ENCODE measurements at places on chromosomes 6 and 20. TPM values are rescaled to one million over a fixed set of nuclear protein-coding genes. Genes with fewer than 3 reads are reported as not detected.

Gene CD109
- 0.31 TPM for polyA plus RNA-seq

Gene WFDC10B
- polyA plus RNA-seq: not detected

Gene GTSF1L
- not detected for polyA plus RNA-seq

Gene MUC22
- polyA plus RNA-seq: 0.04 TPM

DNA sequence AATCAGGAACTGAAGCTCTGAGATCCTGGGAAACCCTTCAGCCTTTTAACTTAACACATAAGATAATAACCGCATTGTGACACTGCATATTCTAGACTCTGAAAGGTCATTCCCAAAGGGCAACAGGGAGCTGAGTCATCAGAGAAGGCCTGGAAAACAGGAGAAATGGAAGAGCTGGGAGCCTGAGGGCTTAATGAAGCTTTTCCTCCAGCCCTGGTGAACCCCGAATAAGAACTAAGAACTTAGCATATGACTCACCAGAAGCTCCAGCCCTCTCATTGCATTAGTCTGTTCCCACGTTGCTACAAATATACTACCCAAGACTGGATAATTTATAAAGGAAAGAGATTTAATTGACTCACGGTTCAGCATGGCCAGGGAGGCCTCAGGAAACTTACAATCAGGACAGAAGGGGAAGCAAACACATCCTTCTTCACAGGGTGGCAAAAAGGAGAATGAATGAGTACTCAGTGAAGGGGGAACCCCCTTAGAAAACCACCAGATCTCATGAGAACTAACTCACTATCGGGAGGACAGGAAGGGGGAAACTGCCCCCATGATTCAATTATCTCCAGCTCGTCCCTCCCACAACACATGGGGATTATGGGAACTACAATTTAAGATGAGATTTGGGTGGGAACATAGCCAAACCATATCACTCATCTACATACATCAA lies 648.5 kb downstream of the TFAP2A start:
- no peak for DNase-seq
- no peaks in the 10 kb centered on the region for H3K27me3 ChIP-seq
- H3K27ac ChIP-seq: no peak overlapping the region

GRCh38 chr6:166206066-166206465 lies 38.4 kb upstream of the TBXT start:
- no peak overlapping the region for H3K27ac ChIP-seq
- DNase-seq: no peak
- H3K27me3 ChIP-seq: no peaks in the 10 kb centered on the region
- H3K36me3 ChIP-seq: no peaks in the 10 kb centered on the region
- H3K4me3 ChIP-seq: no peak overlapping the region

DNA sequence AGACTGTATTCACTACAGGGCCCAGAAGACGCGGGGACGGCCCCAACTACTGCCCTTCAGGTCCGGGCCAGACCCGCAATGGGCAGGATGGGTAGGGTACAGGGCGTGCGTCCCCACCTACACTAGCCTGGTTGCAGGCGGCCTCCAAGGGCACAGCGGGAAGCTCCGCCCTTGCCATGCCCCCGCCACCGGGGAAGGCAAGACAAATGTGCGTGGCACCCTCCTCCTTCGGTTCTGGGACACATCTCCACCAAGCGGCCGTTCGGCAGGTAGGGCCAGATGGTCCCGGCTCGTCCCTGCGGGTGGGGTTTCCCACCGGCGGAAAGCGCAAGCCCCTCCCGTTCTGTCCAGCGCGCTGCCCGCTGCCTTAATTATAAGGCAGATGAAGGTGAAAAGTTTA lies 5.6 kb downstream of the NXT1 start:
- peaks cover 18% of the 10 kb centered on the region for H3K36me3 ChIP-seq
- H3K27me3 ChIP-seq: no peaks in the 10 kb centered on the region
- H3K4me1 ChIP-seq: peaks cover 31% of the 10 kb centered on the region
- H3K4me3 ChIP-seq: no peak overlapping the region
- H3K27ac ChIP-seq: no peak overlapping the region

- no peak overlapping the region for H3K4me3 ChIP-seq
Observed at GRCh38 chr6:84976526-84977362, 212.3 kb upstream of the TBX18 start.

GRCh38 chr20:20399531-20400500 lies 31.9 kb downstream of the INSM1 start:
- no peak overlapping the region for H3K4me3 ChIP-seq
- H3K27ac ChIP-seq: no peak overlapping the region
- H3K4me1 ChIP-seq: no peaks in the 10 kb centered on the region
- H3K27me3 ChIP-seq: no peaks in the 10 kb centered on the region
- peaks cover 58% of the 10 kb centered on the region for H3K36me3 ChIP-seq

DNA sequence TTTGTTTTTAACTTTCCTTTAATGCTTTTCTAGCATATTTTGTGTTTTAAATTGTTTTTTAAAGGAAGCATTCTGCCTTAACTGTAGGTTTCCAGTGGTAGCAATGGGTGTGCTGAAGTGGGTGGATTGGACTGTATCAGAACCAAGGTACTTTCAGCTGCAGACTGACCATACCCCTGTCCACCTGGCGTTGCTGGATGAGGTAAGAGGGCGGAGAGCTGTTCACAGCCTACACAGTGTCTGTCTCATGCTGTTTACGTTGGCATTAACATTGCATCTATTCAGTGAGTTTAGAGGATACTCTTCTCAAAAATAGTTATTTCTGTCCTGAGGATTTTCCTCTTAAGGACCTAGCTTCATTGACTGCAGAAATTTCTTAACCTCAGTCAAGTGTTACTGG lies 11.9 kb downstream of the NELFCD start:
- no peak overlapping the region for H3K4me3 ChIP-seq
- peaks cover 7% of the 10 kb centered on the region for H3K36me3 ChIP-seq
- H3K4me1 ChIP-seq: peaks cover 8% of the 10 kb centered on the region
- no peaks in the 10 kb centered on the region for H3K27me3 ChIP-seq

DNA sequence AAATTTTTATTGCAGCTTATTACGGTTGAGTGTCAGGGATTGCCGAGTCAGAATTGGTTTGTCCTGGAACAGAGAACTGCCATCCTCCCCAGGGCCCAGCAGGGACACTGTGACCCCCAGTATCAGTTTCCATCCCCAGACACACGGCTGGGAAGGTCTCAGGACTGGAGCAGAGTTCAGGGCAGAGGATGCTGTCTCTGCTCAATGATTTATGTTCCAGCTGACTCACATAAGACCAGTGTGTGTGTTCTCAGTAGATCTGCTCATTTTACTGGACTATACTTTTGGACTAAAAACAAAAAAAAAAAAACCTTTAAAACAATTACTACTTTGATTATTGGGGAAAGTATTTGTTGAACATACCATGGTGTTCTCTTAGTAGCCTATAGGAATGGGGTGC lies 44.2 kb downstream of the FNDC1 start:
- DNase-seq: no peak
- H3K36me3 ChIP-seq: no peaks in the 10 kb centered on the region
- no peaks in the 10 kb centered on the region for H3K27me3 ChIP-seq
- H3K4me3 ChIP-seq: no peak overlapping the region
- H3K4me1 ChIP-seq: no peaks in the 10 kb centered on the region
- no peak overlapping the region for H3K27ac ChIP-seq

- H3K27me3 ChIP-seq: no peaks in the 10 kb centered on the region
- no peaks in the 10 kb centered on the region for H3K4me1 ChIP-seq
- no peak overlapping the region for H3K4me3 ChIP-seq
- no peak overlapping the region for H3K27ac ChIP-seq
- no peaks in the 10 kb centered on the region for H3K36me3 ChIP-seq
Observed at GRCh38 chr6:51199733-51200260, 381.1 kb downstream of the TFAP2B start.

GRCh38 chr6:42049948-42050296 lies 402 bp upstream of the TAF8 start:
- H3K36me3 ChIP-seq: peaks cover 38% of the 10 kb centered on the region
- peak; percentile 69 for DNase-seq
- H3K4me1 ChIP-seq: peaks cover 40% of the 10 kb centered on the region

DNA sequence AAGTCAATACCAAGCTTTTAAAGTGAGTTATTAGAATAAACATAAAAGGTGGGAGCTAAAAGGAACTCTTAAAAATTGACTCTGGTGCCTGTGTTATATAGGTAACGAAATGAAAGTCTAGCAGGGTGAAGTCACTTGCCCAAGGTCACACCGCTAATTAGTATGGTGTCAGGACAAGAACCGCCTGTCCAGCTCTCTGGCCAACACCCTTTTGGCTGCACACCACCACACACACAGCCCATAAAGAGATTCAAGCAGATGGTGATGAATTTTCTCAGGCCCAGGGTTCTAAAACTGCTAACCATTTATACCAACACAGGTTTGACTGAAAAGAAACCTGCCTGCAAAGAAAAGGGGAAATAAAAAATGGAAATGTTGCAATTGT lies 20.2 kb downstream of the GFOD1 start:
- H3K4me1 ChIP-seq: peaks cover 52% of the 10 kb centered on the region
- DNase-seq: no peak
- no peaks in the 10 kb centered on the region for H3K36me3 ChIP-seq
- no peaks in the 10 kb centered on the region for H3K27me3 ChIP-seq
- peak overlapping the region; percentile 17 for H3K27ac ChIP-seq
- peak overlapping the region; percentile 42 for H3K4me3 ChIP-seq

DNA sequence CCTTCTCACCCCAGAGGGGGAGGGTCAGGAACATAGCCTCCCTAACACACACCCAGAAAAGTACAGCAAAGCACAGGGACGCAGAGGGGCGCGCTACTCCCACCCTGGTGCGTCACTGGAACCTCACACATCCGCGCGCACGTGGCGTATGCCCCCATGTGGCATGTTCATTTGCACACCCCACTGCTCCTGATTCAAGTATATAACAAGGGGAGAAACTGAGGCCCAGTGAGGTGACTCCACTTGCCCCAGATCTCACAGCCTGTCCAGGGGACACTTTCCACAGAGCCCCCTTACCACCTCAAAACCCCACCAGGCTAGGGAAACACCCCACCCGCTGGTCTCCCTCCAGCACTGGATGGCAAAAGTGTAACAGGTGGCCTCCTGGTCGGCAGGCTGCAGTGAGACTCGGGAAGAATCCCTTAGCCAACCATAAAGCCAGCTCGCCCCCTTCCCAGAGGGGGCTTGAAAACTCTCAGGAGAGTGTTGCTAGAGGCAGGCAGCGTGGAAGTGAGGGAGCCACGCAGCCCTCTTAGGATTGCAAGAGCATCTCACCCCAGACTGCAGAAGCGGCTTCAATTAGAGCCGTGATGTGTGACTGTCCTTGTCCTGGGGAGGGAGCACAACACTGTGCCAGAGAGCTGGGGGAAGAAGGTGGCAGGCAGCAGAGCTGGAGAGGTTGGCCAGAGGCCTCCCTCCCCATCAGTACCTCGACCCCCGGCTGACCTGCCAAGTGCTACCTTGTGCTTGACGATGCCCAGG lies at the start of gene GRM4:
TSS of gene GRM4 (minus strand) at position 67 of the 762 bp plus-strand sequence. CDS start 12,591 bp downstream, outside the sequence.
- H3K27ac ChIP-seq: no peak within 1 kb of the TSS
- H3K4me1 ChIP-seq: peaks cover 19% of the 10 kb centered on the region
- peaks cover 33% of the 10 kb centered on the region for H3K27me3 ChIP-seq
- peak; percentile 30 for DNase-seq
- no peaks in the 10 kb centered on the region for H3K36me3 ChIP-seq

DNA sequence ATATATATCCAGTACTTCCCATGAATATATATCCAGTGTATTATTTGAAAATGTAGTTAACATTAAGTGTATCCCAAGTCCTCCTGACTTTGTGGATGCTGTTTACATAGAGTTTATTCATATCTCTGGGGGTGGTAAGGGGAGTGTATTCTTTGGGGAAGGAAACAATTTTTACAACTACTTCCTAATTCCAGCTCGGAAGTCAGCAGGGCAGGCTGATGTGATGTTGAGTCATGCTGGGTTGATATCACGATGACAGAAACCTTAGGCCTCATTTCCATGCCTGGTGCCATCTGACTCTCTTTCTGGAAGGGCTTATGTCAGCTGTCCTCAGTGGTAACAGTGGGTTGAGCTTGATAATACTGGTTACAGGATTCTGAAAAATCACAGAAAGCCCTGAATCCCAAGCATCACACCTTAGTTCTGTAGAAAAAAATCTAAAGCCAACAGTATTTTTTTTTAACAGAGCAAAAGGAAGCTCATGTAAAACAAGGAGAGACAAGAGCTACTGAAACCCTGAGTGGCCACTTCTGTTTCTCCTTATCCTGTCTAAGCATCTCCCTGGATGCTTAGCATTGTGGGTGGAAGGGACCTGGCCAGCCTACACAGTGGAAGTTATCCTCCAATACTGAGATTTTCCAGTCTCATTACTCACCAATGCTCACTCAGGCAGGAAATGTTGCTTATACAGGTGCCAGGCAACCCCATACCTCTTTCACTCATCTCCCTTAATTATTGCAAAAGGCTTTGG lies 75.2 kb upstream of the IYD start:
- DNase-seq: no peak
- H3K36me3 ChIP-seq: no peaks in the 10 kb centered on the region
- no peaks in the 10 kb centered on the region for H3K27me3 ChIP-seq
- H3K27ac ChIP-seq: peak overlapping the region; percentile 68

DNA sequence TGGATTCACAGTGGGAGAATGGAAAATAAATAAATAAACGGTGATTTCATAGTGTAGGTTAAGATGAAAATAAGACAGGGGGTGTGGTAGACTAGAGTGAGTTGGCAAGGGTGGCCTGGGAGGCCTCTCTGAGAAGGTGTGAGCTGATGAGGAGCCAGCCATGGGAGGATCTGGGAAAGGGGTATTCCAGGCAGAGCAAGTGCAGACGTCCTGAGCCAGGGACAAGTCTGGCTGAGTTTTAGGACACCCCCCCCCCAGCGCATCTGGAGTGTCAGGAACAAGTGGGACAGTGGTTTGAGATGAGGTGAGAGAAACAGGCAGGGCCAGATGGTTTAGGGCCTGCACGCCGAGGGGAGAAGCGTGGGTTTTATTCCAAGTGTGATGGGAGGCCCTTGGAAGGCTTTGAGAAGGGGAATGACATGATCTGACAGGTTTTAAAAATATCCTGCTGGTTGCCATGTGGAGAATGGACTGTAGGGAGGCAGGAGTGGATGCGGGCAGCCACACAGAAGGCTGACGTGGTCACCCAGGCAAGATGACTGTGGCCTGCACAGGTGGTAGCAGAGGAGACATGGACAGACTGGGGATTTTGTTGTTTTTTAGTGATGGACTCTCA lies 21.1 kb upstream of the CCM2L start:
- H3K27me3 ChIP-seq: no peaks in the 10 kb centered on the region
- no peak for DNase-seq
- no peak overlapping the region for H3K27ac ChIP-seq
- H3K4me1 ChIP-seq: no peaks in the 10 kb centered on the region

DNA sequence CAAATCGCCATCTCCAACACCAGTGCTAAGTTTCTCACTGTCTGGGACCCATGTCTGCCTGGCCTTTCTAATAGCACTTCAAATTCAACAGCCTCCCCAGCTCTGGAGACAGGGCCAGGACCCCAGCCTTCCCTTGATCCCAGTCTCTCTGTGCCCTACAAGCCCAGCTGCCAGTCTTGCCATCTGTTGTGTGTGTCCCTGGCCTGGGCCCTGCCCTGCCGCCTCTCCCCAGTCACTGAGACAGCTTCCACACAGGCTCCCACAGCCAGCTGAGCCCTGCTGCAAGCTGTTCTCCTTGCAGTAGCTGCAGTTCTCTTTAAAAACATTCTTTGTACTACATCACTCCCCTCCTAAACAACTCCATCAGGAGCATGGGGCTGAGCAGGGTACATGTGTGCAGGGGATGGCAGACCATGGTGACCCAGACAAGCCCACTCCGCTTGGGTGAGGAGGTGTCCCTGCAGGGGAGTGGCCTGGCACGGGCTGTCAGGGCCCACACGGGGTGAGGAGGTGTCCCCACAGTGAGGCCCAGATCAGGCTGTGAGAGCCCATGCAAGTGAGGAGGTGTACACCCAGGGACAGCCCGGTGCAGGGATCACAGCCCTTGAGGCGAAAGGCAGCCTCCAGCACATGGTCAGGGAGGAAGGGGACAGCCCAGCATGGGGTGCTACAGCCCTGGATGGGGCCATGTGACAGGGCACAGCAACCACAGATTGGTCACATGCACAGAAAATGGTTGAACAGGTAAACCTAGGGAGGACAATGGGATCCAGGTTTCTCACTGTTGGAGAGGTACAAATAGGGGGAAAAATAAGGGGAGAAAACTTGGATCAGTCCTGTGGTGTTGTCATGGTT lies 16.2 kb downstream of the CST7 start:
- no peak overlapping the region for H3K27ac ChIP-seq
- no peak for DNase-seq
- H3K27me3 ChIP-seq: no peaks in the 10 kb centered on the region
- no peak overlapping the region for H3K4me3 ChIP-seq
